Posterior cingulate gyrus (tissue), 11 donors: ENCODE measurements at places on chromosomes 5 and 9.

DNA sequence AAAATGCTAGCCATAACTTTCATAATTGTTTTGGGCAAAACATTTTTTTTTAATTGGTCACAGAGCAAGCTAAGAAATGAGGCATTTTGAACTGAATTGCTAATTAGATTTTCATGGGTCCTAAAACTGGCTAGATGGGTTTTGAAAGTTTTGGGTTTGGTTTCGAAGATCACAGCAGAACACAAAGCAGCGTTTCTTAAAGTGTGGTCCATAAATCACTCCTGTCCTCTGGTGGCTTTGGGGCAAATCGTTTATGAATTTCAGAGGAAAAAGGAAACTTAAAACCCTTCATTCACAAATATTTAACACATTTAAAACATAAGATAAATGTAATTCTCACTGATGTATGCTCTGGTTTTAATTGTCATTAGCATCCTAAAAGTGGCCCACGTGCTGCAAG, 503.7 kb downstream of the SPATA31D1 start:
- no peak for DNase-seq

DNA sequence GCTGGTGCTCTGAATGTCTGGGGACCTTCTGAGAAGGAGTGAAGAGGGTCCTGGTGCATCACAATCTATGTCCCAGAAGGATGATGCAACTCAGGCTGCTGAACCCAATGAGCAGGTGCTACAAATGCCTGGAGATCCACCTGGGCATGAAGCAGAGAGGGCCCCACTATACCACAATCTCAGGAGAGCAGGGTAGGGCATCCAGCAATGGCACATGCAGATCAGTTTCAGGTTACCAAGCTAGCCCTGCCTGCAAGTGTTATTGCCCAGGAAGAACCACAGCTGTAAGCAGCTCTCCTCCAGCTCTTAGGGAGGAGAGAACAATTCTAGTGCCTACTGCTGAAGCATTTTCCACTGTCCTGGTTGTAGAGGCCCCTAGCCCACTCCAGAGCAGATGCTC, 389.2 kb upstream of the TNC start:
- no peak for DNase-seq

DNA sequence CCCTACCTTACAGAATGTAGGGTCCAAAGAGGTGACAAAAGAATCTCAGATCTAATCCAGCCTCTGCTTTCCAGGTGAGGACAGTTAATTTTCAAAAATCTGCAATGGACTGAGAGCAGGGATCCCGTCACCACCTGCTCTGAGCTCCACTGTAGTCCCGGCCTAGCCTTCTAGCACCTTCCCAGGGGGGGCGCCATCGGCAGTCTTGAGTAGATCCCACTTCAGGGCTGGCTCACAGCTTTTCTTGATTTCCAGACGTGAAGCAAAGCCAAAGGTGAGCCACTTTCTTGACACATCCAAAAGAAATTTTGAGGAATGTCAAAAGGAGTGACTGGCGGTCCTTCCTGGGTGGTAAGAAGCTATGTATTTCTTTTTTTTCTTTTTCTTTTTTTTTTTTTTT, 114.1 kb downstream of the SYK start:
- no peak for DNase-seq

DNA sequence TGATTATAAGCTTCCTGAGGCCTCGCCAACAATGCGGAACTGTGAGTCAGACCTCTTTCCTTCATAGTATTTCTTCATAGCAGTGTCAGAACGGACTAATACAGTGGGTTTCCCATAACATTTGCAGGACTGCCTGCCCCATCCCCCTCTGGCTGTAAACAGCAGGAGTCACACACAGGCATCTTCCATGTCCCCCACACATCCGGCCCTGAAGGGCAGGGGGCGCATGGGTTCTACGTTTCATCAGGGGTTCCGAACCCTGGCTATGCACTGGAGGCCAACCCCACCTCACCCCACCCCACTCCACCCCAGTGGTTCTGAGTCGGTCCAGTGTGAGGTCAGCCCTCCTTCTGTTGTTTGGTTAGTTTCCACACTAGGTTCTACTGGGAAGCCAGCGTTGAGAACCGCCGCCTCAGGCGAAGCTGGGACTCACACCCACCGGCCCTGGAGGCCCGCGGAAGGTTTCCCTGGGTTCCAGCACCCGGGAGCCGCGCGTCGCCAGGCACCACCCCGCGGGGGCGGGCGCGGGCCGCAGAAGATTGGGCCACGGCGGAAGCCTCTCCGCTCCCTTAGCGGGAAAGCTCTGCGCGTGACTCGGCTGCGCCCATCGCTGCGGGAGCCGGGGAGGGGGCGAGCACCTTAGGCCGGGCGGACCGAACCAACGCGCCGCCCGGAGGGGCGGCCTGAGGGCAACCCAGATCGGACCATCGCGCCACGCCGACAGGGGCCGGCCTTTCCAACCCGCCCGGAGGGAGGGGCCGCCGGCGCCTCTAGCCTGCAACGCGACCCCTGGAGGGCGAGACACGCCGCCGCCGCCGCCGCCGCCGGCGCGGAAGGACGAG, at the start of gene RUSC2:
RUSC2 (plus strand) TSS at position 799 of the 842 bp plus-strand sequence. CDS start 56,411 bp downstream, outside the sequence.
- DNase-seq, result peak; percentile 97

GRCh38 chr5:143767162-143767561, 44.8 kb upstream of the HMHB1 start:
- DNase-seq, result no peak

- DNase-seq, result peak; percentile 67
Measured at GRCh38 chr9:18595597-18595996, 121.6 kb downstream of the ADAMTSL1 start.

DNA sequence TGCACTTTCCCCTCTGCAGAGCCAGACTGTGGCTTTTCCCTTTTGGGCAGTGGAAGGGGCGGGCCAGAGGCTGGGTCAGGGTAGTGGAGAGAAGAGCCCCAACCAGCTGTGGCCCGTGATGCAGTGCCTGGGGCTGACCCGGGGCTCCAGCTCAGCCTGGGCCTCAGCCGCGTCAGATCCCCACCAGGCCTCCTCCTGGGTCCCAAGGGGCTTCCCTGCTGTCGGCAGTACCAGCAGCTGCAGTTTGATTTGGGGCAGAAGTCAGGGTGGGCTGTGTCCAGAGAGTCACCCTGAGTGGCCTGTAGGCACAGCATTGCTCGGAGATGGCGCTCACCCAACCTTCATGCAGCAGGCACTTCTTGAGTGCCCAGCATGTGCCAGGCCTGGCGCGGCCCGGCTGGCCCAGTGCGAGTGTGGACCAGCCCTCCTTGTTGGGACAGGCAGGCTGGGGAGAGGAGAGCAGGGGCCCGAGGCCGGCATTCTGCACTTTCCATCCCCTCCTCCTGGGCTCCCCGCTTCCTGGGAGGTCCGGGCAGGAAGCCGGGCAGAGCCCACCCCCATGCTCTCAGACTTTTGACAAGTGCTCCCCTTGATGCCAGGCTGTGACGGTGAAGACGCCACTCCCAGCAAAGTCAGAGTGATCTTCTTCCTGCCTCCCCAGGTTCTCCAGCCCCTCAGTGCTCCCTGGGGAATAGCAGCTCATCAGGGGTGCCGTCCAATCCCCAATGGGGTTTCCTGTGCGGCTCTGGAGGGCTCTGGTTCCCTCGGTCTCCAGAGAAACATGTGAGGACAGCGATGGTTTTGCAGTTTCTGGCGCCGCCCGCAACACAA, 88.3 kb upstream of the COL5A1 start:
- DNase-seq, result no peak

DNA sequence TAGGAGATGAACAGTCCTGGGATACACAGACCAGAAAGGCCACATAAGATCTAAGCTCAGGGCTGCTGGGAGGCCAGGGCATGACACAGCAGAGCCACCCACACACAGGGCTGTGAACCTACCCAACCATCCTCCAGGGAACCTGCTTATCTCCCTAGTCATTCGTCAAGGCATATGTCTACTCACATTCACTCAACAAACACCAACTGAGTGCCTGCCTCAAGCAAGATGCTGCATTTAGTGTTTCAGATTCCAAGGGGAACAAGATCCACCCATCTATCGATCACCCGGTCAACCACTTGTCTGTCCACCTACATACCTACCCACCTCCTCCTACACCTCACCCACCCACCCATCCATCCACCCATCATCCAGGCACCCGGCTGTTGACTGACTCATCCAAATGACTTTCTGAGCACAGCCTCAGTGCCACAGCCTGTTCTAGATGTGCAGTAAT, 1.9 kb downstream of the DPM2 start:
- DNase-seq, result no peak

DNA sequence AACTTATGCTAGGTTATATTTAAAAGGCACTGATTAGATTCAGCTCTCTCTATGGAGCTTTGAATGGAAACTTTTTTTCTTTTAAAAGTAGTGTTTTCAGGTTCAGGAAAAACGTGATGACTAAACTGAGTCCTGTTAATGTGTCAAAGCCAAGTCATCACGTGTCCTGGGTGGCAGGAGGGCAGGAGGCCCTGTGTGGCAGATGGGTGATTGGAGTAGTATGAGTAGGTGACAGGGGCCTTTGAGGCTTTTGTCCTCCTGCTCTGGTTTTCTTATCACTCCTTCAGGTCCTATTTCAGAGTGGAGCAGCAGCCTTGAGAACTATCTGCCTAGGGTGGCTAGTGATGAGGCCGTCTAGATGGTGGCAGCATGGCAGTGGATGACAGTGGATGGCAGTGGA, 17.7 kb upstream of the CARTPT start:
- DNase-seq, result no peak

- no peak for DNase-seq
Measured at GRCh38 chr9:109913461-109913810, 133.4 kb downstream of the PALM2AKAP2 start.

- no peak for DNase-seq
Measured at GRCh38 chr9:83473488-83473971, 64.7 kb downstream of the FRMD3 start.

DNA sequence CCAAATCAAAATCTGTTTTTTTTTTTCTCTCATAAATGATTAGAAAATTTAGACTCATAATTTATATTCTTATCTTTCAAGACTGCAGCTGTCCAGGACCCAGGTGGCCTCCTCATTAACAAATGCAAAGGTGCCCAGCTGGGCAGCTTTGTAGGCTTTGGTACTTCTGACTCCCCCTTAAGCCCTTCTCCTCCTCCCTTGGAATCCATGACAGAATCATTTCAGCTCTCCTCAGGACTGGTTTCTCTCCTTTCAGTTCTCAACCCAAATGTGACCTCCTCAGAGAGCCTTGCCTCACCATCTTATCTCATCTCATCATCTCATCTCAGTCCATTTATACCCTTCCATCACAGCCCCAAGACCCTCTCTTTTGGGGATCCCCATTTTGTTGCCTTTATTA, 221.7 kb downstream of the KIAA0825 start:
- no peak for DNase-seq

DNA sequence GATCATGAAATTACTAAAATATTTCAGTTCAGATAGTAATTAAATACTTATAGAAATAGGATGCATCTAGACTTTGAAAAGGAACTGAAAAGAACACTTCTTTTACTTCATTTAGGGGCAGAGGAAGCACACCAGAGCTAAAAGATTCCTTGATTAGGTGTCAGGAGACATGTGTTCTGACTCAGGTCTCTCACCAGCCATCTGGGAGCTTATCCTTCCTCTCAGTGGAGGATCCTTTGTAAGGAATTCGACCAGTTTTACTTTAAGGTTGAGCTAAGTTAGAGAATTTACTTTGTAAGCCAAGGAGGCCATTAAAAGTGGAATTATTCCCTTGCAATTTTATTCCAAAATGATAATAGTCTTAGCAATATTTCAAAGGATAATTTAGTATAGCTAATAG, 16.7 kb downstream of the VCAN start:
- no peak for DNase-seq

DNA sequence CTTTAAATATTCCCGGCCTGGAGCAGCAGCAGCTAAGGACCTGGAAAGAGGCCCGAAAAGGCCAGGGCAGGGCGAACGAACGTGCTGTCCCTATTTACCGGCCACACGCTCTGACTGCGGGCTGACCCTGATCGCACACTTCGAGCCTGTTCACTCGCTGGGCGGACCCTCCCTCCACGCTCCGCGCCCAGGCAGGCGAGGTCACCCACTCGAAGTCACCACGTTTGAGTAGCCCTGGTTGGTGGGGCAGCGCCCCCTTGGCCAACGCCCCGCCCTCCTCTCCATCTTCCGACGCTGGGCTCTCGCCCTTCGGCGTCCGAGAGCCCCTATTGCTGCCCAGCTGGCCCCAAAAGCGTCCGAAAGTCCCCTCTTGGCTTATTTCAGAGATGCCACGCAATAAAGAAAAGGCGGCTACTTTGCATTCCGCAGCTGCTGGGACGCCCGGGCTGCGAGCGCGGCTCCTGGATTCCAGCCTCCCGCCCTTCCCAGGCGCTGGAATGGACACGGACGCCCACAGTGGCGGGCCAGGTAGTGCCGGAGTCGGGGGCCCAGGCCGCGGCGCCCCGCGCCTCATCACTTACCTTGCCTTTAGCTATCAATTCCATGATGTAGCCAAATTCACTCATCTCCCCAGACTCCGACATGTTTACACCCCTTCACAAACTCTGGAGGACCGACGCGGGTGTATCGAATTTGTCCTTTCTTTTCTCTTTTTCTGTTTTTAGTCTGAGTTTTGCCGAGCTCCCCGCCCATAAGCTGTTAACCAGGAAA, 9.9 kb upstream of the TRIM36 start:
- no peak for DNase-seq

DNA sequence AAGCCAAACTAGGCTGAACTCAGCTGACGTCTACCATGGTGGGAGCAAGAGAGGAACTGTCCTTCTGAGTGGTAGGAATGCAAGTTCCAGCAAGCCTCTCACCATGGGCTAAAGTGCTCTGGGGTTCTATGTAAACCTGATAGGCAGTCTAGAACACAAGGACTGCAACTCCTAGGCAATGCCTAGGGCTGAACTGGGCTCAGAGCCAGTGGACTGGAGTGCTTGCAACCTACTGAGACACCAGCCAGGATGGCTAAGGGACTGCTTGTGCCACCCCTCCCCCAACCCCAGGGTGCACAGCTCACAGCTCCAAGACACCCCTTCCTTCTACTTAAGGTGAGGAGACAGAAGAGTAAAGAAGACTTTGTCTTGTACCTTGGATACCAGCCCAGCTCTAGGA, 12.1 kb upstream of the RCL1 start:
- DNase-seq, result no peak

DNA sequence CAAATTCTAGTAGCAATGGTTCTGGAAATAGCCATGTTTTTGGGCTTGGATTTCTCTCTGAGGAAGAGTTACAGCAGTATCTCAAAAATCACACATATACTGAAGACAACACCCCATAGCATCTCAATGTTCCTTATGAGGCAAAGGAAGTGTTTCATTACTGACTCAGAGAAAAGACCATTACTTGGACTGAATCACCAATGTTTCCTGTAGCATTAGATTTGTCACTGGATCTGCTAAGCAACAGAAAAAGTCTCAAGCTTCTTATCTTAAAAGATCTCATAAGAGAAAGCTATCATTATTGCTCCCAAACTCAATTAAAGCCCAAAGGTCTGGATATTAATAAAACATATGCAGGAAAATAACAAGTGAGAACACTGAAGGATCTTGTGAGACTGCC, 272.4 kb downstream of the ADAMTS6 start:
- no peak for DNase-seq

GRCh38 chr5:96431376-96432187, 1.5 kb downstream of the PCSK1 start:
- DNase-seq, result peak; percentile 64

DNA sequence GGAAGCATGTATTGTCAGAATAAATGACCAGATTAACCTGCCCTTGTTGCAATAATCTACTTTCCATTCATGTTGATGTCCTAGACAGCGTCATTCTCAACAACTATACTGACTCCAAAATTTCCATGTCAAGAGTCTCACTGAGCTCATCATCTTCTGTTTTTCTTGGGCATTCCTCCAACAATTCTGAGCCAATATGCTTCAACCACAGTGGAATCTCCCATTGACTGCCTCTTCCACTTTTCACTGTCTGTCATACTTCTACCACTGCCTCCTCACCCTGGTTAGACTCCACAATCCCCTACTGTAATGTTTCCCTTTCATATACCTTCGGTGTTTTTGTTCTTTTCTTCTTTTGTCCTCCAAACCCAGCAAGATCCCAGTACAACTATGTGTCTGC, 162.8 kb downstream of the TLE1 start:
- no peak for DNase-seq

GRCh38 chr5:43772764-43773477, 169.9 kb downstream of the NNT start:
- DNase-seq, result no peak
